ENCODE measurements at places on chromosomes 6 and 20.

DNA sequence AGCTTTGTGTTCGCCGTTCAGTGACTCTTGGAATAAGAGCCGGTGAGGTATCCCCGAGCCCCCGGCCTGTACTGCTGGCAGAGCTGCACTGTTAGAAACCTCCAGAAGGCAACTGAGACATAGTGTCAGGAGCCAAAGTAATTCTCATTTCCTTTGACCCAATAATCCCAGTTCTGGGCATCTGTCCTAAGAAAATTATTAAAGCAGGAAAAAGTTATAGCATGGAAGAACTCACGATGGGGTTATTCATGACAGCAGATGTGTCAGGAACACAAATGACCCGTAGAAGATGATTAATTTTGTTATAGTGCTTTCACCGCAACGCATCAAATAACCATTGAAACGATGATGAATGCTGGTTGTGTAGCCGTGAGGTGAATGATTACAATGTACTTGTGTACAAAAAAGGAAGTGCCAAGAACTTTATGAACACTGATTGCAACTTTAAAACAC, 20.3 kb downstream of the CYP21A2 start:
- DNase-seq, result no peak

DNA sequence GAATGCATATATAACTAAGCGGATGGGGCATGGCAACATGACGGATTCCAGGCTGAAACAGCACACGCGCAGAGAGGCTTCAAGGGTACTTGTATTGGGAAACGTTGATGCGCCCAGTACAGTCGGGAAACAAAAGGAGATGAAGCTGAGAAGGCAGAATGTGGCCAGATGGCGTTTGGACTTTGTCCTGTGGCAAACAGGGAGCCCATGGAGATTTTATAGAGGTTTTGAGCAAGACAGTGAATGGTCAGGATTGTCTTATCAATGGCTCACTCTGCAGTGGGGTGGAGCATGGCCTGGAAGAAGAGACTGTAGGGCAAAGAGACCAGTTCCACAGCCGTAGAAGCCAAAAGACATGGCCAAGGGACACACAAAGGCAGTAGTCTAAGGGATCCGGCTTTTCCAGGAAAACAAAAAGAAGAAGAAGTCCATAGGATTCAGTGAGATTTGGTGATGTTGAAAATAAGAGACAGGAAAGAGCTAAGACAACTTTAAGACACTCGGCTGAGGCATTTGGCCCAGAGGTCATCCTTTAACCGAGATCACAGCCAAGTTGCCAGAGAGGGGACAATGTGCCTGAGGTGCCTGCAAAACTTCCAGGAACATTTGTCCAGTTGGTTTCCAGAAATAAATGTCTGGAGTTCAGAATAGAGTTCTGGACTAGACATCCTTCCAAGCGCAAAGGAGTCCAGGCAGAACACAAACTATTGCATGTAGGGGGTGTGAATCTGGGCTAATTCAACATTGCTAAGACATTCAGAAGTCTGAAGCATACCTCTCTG, 123.0 kb upstream of the RREB1 start:
- DNase-seq, result no peak

- DNase-seq, result no peak
Measured at GRCh38 chr6:111566222-111566734, 39.4 kb downstream of the TRAF3IP2 start.

DNA sequence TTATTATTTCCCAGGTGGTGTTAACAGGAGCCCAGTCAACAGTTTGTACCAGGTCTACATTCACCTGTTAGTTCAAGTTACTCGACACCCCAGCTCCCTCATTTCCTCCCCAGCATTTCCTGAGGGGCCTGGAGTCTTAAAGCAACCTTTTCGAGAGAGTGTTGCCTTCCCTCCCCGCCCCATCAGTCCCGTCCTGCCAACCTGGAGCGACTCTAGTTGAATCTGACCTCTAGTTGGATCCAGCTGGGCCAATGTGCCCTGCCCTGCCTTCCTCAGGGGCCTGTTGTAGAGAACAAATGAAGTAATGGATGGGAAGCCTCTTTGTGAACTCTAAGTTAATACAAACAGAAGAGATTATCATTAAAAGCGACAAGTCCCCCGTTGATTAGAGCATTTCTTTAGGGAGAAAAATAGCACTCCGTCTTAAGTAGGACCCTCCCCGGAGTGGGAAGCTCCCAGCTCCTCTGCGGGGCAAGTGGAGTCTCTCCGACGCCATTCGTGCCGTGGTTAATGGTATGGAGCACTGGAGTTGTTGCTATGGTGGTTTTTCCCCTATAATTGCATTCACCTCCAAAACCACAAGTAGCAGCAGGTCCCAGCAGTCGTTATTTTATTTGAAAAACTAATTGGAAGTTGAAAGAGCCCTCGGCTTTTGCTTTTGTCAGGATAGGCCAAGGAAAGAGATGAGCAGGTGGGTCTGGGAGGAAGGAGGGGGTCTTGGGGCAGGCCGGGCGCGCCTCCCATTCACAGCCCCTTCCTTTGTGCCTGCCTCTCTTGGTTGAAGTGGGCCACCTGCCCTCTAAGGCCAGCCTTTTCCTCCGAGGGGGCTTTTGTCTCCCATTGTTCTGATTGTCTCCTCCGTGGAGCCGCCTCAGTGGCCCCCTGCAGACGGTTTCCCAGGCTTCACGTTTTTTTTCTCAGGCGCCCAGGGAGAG, 16.1 kb downstream of the GHRH start:
- no peak for DNase-seq

GRCh38 chr6:125216015-125216414, 62.4 kb downstream of the TPD52L1 start:
- no peak for DNase-seq

DNA sequence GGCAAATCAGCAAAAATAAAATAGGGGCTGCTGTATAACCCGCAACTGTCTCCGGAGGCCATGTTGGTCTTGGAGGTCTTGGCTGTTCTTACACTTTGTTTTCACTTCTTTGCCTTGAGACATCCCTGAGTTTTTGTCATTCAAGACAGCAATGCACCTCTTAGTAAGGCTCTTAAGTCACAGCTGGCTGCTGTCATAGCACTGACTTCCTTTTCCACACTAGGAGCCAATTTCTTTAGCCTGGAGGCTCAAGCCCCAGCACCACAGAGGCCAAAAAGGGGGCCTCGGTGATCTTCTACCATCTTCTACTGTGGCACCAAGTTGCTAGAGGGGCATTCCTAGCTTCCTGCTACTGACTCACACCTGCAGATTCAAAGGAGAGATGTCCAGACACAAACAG, 536.3 kb downstream of the CDH26 start:
- DNase-seq, result no peak
